ENCODE measurements at places on chromosomes 5 and 9. TPM values are rescaled to one million over a fixed set of nuclear protein-coding genes. Genes with fewer than 3 reads are reported as not detected.

Gene CAPSL
- not detected for total RNA-seq

Gene NMUR2
- not detected for total RNA-seq

Gene DBH
- not detected for total RNA-seq

Gene GABRA1
- total RNA-seq: not detected

Gene LHFPL2
- total RNA-seq: 63.6 TPM

Gene PAEP
- total RNA-seq: not detected

Gene LCP2
- 22.9 TPM for total RNA-seq

Gene TAF11L9
- not detected for total RNA-seq

DNA sequence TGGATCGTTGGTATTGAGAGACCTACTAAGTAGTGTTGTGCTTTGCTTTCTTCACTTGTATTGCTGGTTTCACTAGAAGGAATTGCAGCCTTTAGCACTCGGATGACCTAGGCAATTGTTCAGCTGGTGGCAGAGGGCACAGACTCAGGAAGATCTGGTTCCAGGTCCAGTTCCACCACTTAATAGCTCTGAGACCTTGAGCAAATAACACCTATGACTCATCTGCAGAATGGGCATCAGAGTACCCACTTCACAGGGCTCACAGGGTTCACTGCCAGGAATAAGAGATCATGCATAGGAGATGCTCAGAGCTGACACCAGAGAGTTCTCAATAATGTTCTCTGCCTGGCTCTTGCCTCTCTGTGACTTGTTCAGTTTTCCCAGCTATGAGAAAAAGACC lies 133.6 kb downstream of the SIL1 start:
- DNase-seq: no peak

DNA sequence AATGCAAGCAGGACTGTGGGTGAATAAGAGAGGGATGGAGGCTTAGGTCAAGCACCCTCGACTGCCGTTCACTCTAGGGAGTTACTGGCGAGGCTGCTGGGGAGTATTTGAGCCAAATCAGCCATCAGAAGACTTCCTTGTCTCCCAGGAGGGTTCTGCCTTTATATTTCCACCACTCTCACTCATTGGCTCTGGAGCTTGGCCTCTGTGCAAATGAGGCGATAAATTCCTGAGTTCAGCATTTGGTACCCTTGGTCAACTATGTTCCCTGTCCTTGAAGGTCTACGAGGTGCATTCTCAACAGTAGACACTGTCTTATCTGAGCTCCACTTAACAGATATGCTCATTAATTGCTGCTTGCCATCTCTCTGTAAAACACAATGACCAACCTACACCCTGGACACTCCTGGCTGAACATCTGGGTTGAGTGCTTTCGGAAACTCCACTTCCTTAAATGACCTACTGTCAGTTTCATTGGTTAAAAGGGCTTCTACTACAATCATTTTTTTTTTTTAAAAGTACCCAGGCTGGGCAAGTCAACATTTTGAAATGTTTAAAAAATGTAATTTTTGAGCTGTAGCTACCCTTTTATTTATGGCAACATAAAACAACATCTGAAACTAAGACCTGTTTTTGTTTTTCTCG lies 153.2 kb downstream of the NTRK2 start:
- no peak for DNase-seq

GRCh38 chr5:78925129-78925876 lies 59.8 kb downstream of the ARSB start:
- no peak for DNase-seq

DNA sequence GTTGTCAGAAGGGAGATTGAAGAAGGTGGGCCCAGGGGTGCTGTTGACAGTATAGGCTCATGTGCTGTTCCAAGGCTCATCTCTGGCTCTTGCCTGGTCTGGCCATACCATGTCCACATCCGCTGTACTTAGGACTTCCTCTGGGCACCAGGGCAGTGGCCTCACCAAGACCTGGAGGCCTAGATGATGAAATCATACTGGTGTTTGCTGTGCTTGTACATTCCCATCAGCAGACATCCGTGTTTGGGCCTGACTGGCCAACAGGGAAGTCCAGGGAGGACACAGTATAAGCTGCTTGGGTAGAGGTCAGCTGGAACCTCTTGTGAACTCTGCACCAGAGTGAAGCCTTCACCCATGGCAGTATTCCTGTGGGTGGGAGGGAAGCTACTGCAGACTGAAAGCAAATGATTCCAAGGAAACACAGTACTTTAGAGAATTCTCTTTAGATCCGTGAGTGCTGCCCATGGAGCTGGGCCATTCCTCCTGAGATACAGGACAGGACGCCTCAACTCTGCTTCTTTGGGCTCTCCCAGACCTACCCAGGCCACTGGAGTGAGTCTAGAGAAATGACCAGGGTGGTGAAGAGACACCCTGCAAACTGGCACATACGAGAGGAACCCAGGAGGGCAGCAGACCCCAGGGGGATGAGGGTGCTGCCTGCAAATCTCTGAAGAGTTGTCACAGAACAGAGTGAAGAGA lies 22.5 kb downstream of the POLR1E start:
- no peak for DNase-seq

DNA sequence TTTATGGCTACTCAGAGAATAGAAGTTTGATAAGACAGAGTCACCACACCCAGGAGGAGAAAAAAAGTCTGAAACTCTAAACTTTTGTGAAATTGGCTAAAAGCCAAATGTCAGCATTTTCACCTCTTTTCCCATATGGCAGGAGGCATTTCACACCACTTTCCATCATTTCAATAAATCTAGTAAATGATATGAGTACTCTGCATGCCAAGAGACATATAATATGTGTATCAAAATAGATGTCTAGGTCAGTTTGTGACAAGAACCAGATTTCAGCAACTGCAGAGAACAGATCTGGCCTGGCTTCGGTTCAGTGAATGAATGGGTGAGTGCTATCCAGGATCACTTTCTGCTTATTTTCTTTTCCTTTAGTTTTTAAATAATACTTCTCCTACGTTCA lies 470.8 kb downstream of the ENC1 start:
- DNase-seq: no peak

DNA sequence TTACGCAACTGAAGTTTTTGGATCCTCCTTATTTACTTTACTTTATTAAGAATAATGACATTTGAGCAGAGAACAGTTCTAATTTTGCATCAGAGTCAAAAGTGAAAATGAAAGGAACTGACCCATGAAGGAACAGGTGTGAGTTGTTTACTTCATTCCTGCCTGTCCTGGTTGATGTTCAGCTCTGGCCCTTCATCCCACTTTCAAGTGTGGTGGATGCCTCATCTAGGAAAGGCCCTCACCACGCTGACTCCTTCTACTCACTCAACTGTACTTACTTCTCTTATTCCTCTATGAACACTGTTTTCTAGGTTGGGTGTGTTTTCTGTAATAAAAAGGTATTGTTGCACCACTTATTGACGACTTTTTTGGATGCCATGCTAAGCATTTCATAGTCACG lies 61.8 kb upstream of the PLEKHG4B start:
- no peak for DNase-seq

DNA sequence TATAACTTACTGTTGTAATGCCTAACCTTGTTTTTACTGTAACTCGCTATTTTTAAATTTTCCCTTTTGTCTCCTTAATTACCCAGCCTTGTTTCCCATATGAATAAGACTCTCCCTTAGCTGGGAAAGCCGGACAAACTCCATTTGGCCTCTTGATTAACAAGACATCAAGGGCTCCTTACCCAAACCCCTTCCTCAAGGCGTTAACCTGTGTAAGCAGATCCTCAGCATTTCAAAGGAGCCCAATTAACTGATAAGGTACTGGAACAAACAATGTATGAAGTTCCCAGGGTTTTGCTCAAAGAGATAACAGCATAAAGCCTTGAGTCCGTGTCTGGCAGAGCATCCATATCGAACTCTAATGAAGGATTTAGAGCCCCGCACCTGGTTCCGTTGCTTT lies 66.0 kb upstream of the SIMC1 start:
- no peak for DNase-seq

- no peak for DNase-seq
Observed at GRCh38 chr9:98627296-98627695, 81.4 kb downstream of the GABBR2 start.

DNA sequence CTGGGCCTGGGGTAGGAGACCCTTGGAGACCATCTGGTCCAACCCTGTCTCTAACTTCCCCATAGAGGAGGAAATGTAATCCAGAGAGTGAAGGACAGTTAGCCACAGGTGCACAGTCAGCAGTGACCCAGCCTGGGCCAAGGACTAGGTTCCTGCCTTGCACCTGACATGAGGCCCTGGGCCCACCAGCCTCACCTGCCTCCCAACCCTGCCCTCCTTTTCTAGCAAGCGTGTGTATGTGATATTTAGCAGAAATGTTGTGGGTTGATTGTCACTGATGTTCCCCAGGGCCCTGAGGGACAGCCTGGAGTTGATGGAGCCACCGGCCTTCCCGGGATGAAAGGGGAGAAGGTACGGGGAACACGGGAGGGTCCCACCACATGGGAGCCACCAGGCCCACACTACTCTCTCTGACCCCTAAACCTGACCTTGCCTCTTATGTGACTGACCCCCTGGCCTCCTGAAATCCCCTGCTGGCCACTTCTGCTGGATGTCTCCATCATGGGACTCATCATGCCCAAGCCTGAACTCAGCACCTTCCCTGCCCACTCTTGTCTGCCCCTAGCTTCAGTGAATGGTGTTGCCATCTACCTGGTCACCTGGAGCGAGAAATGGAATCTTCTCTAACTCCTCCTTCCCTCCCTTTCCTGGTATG lies 79.2 kb upstream of the TGFBR1 start:
- no peak for DNase-seq

- no peak for DNase-seq
Observed at GRCh38 chr5:8327016-8327415, 458.1 kb downstream of the MTRR start.

GRCh38 chr5:174339130-174339529 lies 293.6 kb downstream of the NSG2 start:
- no peak for DNase-seq

GRCh38 chr5:43415935-43416802 lies 4.0 kb upstream of the CCL28 start:
- no peak for DNase-seq

DNA sequence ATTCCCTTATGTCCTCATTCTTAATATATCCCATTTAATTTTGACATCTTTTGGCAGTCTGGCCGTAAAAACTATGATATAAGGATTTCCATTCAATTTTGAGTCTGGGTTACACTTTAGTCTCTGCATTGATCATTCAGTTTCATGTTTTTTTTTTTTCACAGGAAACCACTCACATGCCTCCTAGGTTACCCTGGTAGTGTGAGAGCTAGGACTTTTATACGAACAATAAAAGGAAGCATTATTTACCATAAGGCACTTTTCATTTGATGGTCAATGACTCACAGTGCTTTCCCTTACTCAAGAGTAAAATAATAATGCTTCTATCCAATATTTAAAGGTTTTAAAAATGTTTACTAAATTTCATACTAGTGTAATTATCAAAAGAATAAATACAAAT lies 16.4 kb upstream of the DMAC1 start:
- no peak for DNase-seq

GRCh38 chr9:110109333-110110092 lies 98.4 kb downstream of the C9orf152 start:
- DNase-seq: no peak

DNA sequence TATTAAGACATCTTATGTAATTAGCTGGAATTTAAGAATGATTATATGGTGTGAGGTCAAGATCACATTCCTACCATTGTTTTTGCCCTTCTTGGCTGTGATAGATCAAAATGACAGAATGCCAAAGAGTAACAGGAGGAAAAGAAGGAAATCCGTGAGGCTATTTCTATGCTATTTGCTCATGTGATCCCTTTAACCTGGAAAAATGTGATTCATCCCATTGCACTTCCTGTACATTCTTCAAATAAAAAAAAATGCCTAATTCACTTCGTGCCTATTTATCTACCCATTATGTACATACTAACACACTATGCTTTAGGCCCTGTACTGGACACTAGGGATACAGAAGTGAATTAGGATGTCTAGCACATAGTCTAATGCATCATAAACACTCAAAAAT lies 154.1 kb upstream of the PAPPA start:
- DNase-seq: no peak

DNA sequence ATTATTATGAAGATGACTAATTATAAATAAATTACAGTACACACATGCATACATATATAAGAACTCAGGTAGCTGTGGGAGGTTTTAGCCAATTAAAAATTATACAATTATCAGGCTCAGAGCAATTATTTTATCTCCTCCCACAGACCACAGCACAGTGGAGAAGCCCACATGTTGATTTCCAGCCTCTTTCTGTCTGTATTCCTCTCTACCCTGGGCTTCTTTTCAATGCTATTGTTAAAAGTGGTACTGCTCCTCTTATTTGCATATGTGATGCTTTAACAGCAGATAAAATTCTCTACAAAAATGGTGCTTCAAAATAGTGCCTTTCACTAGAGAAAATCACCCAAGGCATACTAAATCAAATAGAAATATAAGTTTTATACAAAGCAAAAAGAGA lies 218.7 kb downstream of the NFIB start:
- DNase-seq: no peak

GRCh38 chr9:4799033-4799430 lies 6.3 kb downstream of the RCL1 start:
- DNase-seq: no peak

DNA sequence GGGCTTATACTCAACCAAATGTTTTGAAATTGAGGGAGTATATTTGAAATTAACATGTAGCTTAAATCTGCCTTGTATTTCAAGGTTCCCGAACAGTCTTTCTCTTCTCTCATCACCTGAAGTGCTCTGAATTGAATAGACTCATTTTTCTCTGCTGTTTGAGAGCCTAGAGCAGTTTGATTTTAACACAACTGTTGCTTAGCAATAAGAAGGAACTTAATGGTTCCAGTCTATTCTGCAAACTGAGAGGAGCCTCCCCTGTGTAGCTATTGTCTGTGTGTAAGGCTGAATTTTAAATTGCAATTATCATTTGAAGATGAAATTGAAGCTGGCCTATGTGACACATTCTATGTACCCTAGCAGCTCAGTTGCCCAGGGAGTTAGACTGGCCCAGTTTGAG lies 87.1 kb upstream of the CKMT2 start:
- no peak for DNase-seq

- no peak for DNase-seq
Observed at GRCh38 chr5:109962882-109963603, 273.3 kb downstream of the MAN2A1 start.

- DNase-seq: no peak
Observed at GRCh38 chr5:180352116-180353047, 754 bp downstream of the GFPT2 start.

- DNase-seq: no peak
Observed at GRCh38 chr5:168779333-168779732, 200.2 kb upstream of the PANK3 start.

GRCh38 chr5:18745042-18745987 lies 1111.1 kb downstream of the TAF11L14 start:
- peak; percentile 37 for DNase-seq

DNA sequence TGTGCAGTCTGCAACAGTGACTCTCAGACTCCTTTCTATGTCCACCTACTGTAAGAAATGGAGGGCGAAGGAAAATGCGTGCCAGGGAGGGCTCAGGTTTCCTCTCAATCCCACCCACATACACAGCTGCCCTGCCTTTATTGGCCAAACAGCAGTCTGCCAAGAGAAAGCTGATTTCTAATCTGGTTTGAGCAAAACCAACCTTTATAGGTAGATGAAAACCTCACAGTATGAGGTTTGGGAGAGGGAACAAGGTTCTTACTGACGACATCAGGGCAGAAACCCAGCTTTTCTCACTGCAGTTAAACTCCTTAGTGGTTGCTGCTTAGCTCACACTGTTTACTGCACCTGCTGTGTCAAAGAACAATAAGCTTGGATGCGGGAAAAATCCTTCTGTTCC lies 152.3 kb upstream of the KLF9 start:
- DNase-seq: no peak

Measured in mucosa of descending colon (tissue), 3 donors.